ENCODE measurements at places on chromosomes 3 and 15.

- no peak for DNase-seq
Measured at GRCh38 chr3:73633916-73634344, 9.2 kb upstream of the PDZRN3 start.

GRCh38 chr3:100256731-100257151, 4.1 kb upstream of the TBC1D23 start:
- no peak for DNase-seq

- no peak for DNase-seq
Measured at GRCh38 chr3:67526246-67526645, 128.2 kb downstream of the SUCLG2 start.

- no peak for DNase-seq
Measured at GRCh38 chr15:100457201-100457600, 71.5 kb downstream of the CERS3 start.

DNA sequence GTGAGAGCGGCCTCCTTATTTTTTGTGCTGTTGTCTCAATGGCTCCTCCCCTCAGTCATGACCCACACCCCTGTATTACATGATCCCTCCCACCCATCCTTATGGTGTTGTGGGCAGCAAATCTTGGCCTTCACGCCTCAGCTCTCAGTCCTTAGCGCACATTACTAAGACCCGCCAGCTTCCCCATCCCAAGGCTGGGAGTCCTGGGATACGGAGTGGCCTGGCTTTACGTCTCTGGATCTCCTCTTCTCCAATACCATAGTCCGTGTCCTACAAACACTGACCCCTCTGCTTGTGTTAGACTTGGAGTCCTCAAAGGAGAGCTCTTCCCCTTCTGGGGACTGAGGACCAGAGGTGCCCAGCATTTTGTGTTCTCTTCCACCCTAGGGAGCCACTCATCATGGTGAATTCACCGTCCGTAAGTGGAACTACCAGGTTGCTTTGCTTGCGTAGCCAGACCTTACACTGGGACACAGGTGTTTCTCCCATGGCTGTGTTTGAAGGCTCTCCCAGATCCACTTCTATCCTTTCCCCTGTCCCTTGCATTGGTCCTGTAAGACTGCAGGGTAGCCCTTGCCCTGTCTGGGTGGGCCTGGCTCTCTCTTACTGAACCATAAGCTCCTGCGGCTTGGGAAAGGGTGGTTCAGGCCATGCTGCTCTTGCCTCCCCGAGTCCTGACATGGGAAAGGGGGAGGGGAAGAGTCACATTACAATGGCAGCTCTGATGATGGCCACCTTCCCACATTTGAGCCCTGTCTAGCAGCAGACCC, 13.6 kb downstream of the GRM2 start:
- no peak for DNase-seq

DNA sequence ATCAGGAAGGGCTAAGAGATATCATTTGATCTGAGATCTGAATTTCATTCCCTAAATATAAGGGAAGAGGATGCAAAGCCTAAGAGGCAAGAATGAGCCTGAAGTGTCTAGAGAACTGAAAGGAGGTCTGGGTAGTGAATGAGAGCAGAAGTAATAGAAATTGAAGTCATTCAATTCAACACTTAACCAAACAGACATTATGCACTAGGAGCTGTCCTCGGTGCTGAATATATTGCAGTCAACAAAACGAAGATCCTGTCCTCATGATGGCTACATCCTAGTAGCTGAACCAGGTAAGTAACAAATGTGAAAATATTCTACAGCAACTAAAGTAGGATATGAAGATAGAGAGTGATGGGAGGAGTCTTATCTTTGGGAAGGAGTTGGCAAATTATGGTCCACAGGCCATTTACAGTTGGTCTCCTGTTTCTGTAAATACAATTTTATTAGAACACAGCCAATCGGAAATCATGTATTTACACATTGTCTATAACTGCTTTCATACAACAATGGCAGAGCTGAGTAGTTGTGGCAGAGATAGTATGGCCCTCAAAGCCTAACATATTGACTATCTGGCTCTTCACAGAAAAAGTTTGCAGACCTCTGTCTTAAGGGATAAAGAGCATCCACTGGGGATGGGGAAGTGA, 192.9 kb upstream of the CADPS start:
- no peak for DNase-seq

- DNase-seq = no peak
Measured at GRCh38 chr15:84874981-84875699, 9.3 kb upstream of the SLC28A1 start.

DNA sequence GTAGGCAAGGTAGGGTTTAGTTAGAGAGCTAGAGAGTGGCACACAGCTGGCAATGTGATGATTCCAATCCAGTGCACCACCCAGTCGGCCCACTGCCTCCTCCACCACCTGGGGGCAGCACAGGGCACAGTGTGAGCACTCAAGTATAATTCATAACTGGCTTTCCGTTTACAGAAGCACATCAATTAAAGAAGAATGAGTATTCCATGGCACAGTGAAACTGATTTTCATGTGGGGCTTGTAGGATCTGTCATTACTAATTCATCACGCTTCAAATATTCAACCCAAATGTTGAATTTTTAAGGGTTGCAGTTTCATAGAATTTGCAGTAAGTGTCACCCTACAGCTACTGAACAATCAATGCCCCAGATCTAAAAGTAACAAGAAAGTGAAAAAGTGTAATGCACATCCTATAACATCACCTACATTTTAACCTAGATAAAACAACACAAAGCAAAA, 149.9 kb downstream of the IGSF11 start:
- DNase-seq = peak; percentile 63

DNA sequence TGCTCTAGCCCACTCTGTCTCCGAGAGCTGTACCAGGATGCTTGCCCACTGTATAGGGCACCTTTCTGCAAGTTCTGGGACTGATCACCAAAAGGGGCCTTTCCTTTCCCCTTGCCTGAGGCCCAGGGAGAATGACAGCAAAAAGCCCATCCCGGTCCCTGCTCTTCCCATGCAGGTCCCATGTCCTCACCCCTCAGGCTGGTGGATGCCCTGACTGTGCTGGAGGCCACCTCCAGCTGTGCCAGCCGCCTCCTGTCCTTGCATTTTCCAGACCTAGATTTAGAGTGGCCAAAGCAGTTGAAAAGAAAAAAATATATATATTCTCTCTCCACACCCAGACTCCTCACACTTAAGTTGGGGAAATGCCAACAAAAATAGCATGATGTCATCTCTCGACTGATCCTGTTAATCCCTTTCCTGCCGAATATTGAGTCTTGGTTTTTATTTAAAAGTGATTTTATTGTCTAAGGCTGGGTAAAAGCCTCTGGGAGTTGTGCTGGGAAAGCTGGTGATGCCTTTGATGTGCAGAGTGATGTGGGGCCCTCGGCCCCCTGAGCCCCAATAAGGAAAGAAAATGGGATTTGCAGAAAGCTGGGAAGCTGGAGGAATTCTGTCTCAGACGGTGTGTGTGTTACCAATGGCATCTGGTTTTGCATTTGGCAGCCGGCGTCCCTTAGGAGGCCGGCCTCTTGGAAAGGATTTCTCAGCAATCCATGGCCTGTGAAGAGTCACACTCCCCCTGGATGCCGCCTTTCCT, 29.3 kb upstream of the TPM1 start:
- no peak for DNase-seq

DNA sequence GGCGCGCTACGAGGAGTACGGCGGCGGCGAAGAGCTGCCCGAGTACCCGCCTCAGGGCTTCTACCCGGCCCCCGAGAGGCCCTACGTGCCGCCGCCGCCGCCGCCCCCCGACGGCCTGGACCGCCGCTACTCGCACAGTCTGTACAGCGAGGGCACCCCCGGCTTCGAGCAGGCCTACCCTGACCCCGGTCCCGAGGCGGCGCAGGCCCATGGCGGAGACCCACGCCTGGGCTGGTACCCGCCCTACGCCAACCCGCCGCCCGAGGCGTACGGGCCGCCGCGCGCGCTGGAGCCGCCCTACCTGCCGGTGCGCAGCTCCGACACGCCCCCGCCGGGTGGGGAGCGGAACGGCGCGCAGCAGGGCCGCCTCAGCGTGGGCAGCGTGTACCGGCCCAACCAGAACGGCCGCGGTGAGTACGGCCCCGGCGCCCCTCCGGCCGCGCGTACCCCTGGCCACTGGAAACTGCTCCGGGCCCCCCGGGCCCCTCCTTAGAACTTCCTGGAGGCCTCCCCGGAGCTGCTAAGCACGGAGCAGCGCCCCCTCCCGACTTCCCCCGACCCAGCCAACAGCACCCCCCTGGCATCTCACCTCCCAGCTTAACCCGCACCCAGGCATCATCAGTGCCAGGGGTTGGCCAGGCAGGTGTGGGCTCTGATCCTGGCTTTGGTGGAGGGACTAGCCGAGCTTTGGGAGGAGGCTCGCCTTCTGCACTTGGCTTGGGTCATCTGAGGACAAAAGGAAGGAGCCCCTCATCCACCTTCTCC, 1.4 kb downstream of the LOXL1 start:
- peak; percentile 78 for DNase-seq

- no peak for DNase-seq
Measured at GRCh38 chr3:2889736-2890135, 220.4 kb downstream of the IL5RA start.

- DNase-seq = no peak
Measured at GRCh38 chr3:87397211-87397610, 120.8 kb upstream of the POU1F1 start.

- no peak for DNase-seq
Measured at GRCh38 chr3:58798312-58798711, 131.7 kb upstream of the FAM3D start.

DNA sequence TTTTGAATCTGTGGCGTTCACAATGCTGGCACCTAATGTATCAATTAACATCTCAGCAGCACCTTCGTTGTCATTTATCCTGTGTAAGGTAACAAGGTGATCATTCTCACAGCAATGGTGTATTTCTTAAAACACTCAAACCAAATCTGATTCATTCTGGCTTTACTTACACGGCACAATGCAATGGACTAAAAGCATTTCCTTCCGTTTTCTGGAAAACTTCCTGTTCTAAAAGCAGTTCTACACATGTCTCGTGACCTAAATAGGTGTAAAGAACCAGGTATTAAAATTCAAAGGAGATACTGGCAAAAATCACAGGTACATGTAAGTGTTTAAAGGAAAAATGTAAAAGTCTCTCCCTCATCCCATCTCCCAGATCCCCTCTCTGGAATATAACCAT, 77.8 kb downstream of the BTD start:
- no peak for DNase-seq

- DNase-seq = no peak
Measured at GRCh38 chr3:141217389-141217788, 14.2 kb upstream of the PXYLP1 start.

DNA sequence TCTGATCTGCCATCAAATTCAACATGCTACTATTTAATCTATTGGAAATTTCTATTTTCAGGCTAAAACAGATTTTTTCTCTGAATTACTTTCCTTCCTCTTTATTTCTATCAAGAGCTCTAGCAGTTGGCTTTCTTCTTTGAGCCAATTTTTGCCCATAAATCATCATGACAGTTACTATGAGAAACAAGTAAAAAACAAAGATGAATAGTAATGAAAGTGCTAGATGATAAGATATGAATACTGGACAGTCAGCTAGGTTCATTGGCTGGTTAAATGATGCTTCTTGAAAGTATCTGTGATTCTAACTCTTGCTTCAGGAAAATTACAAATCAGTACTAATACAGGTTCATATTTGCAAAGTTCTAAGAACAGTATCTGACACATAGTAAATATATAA, 38.6 kb upstream of the NANOGP8 start:
- DNase-seq = no peak

DNA sequence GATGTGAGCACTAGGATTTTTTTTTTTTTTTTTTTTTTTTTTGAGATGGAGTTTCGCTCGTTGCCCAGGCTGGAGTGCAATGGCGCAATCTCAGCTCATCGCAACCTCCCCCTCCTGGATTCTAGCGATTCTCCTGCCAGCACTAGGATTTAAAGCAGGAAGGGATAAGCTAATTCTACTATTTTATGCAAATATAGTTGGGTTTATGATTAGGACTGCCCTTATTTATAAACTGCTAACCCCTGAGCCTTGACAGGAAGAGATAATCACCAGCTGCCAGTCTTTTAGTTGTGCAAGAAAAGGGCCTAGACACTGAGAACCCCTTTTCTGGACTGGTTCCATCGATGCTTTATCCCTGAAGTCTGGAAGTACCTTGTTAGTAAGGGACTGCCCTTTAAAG, 36.7 kb downstream of the IFT57 start:
- no peak for DNase-seq

- DNase-seq = no peak
Measured at GRCh38 chr3:56294286-56294685, 174.0 kb downstream of the ERC2 start.

- DNase-seq = no peak
Measured at GRCh38 chr15:44810237-44810636, 73.9 kb downstream of the TRIM69 start.

DNA sequence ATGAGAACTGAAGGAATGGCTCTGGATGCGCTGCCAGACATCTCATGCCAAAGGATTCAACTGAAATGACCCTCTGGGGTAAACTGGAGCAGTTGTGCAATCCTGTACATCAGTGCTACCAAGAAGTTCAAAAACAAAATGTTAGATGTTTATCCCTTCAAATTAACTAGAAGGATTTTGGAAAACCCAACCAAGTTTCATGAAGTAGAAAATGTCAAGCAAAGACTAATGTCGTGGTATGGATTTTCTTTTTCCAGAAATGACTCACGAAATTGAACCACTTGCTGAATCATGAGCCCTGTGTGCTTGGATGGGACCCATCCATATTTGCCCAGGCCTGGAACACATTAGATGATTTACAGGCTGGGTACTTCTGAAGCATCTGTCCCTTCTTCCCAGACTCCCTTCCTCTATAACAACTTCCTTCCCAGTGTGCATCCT, 101.6 kb downstream of the LRTM1 start:
- no peak for DNase-seq

DNA sequence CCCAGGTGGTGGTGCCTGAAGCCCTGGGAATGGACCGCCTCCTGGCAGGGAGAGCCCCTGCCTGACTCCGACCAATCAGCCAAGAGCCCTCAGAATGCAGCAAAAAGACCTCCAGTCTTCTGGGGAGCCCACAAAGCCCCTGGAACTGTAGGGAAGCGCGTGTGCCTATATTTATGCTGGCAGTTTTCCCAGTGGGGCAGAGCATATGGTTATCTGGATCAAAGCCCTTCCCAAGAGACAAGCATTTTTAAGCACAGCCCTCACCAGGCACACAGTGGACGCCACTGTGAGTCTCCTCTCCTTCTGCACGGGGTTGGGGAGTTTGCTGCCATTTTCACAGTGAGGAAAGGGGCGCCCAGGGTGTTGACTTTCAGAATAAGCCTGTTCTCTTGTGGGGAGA, 80.9 kb upstream of the RPL32 start:
- no peak for DNase-seq

DNA sequence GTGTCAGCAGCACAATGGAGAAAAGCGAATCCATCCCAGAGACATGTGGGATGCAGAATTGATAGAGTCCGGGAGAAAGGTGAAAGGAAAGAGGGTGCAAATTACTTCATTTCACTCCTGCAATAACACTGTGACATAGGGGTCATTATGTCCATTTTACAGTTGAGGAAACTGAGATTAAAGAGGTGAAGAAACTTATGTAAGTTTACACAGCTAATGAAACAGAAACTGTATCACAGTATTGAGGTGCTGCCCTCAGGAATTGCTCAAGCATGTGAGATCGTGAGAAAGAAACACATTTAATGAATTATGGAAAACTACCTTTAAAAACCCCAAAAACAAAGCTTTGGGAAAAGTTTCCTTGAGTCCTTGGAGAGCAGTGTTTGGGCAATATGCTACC, 103.6 kb upstream of the PFN2 start:
- no peak for DNase-seq

Measured in A549 (cell line).